Left renal pelvis (tissue), 4 donors: ENCODE measurements at places on chromosomes 2 and 18.

GRCh38 chr2:171260471-171261424, 100.1 kb upstream of the TLK1 start:
- DNase-seq: no peak

DNA sequence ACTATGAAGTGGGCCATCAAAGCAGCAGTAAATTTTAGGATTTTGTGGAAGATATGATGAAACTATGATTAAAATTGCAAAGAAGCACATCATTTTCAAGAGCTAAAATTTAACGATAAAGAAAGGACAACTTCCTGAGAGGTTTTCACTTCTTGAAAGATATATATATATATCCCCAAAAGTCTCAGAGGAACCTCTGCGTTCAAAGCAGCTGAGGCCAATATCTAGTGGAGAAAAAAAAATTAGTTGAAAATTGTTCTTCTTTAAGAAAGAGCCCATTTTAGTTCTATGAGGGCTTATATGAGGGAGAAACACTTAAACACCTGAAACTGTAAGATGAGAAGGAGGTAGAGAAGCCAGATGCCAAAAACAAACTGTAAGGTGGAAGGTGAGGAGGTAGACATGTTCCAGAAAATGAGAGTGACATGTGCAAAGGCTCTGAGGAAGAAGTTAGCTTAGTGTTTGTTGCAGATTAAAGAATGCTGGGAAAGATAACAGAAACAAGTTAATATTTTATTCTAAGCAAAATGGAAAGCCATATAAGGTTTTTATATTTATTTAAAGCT, 72.9 kb upstream of the VRK2 start:
- DNase-seq: no peak

- no peak for DNase-seq
Measured at GRCh38 chr2:110875384-110875725, 143.0 kb downstream of the ACOXL start.

- no peak for DNase-seq
Measured at GRCh38 chr2:74497777-74498499, 1.5 kb downstream of the LBX2 start.

DNA sequence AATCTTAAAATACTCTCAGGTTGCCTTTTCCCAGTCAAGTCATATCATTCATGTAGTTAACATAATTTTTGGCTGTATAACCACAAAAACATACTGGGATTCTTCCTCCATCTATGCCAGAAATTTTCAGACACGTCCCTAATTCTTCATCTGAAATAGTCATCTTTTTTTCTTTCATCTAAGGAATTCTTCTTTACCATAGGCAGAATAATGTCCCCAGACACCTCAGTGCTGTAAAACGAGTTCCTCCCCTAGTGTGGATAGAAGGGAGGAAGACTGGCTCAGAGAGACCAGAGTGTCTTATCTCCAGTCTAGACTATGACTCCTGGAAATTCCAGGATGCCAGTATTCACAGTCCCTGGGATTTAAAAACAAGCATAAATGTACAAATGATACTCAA, 127.8 kb downstream of the MREG start:
- DNase-seq: no peak

- no peak for DNase-seq
Measured at GRCh38 chr2:46770622-46771021, 145.0 kb downstream of the MCFD2 start.

- DNase-seq: no peak
Measured at GRCh38 chr2:161250864-161251436, 57.3 kb upstream of the PSMD14 start.

DNA sequence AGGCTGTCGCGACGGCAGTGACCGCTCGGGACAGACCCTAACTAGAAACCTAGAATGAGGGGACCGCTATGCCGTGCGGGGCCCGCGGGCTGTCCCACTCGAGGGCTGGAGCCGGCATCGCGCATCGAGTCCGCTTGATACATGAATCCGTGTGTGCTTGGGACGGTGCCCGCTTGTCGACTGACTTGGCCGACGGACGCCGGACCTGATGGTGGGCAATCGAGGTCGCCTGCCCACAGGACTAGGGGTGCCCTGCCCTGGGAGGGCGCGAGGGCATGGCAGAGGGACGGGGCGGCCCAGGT, 749 bp upstream of the PTMA start:
- no peak for DNase-seq

DNA sequence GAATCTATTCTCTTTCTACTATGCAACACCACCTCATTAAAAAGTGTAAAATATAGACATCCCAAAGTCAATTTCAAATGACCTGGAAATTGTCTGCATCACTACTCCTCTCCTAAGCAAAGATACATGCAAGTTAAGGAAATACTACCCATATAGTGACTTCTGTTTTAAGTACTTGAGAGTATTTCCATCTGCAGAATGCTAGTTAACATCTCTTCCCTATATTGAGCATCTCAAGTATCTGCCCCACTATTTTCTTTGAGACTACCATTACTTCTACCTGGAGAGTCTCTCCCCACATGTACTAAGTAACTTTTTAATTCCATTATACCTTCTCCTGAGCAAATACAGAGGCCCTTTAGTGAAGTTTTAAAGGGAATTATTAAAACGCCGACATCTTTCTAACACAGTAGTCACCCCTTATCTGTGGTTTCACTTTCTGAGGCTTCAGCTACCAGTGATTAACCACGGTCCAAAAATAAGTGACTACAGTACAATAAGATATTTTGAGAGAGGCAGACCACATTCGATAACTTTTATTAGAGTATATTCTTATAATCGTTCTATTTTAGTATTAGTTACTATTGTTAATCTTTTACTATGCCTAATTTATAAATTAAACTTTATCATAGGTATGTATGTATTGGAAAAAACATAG, 21.8 kb downstream of the CWC22 start:
- no peak for DNase-seq

DNA sequence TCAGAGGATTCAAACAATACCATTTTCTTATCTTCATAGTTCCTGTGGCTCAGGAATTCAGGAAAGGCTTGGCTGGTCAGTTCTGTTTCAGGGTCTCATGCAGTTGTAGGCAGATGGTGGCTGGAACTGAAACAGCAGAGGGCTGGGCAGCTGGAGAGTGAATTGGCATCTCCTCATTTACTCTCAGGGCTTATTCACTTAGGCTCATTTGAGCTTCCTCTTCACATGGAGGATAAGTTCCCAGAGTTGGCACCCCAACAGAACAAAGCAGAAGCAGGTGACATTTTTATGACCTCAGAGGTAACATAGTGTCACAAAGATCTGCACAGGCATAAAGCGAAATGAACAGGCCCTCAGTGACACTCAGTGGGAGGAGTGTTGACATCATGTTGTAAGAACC, 66.1 kb downstream of the RBBP8 start:
- no peak for DNase-seq

- DNase-seq: peak; percentile 20
Measured at GRCh38 chr18:7512348-7512747, 54.8 kb upstream of the PTPRM start.

DNA sequence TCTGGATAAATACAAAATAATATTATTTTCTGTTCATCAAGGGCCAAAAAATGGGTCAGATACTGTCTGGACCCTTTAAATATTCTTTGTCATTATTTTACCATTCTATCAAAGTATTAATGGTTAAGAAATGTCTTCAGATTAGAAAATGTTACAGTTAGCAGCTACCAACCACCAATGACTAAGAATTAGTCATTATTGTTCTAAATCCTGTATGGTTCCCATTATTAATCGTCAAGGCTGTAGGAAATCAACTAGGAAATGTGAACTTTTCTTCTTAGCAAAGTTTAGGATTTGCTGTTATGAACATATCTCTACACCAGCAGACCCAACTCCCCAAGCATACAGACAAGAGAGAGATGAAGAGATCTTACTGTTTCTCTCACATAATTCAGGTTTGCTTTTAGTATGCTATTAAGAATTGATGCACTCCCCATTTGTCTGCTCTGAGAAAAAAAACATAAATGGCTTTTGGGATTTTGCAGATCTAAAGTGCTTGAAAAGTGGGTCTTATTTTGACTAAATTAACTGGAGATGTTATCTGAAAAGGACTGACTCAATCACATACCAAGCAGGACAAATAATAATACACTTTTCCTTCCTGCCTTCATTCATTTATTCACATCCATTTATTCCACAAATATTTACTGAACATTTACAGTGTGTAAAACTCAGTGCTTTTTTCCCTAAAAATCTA, 147.7 kb downstream of the PPP1R1C start:
- no peak for DNase-seq

GRCh38 chr2:127398239-127398590, 10.4 kb upstream of the MAP3K2 start:
- no peak for DNase-seq

DNA sequence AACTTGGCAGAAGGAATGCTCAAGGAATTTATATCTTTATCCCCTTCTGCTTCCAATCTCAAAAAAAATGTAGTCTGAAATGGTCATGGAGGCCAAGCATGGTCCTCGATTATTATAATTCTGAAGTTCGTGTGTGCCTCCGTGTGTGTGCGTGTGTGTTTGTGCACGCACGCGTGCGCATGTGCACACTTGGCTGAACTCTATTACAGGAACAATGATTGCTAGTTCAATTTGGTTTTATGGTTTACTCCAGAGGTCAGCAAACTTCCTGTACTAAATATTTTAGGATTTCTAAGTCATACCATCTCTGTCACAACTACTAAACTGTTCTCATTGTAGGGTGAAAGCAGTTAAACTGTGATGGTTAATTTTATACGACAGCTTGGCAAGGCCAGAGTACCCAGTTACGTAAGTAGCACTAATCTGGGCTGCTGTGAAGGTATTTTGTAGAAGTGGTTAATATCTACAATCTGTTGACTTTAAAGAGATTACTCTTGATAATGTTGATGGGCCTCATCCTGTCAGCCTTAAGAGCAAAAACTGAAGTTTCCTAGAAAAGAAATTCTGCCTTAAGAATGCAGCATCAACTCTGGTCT, 5.8 kb upstream of the MARCHF7 start:
- no peak for DNase-seq

DNA sequence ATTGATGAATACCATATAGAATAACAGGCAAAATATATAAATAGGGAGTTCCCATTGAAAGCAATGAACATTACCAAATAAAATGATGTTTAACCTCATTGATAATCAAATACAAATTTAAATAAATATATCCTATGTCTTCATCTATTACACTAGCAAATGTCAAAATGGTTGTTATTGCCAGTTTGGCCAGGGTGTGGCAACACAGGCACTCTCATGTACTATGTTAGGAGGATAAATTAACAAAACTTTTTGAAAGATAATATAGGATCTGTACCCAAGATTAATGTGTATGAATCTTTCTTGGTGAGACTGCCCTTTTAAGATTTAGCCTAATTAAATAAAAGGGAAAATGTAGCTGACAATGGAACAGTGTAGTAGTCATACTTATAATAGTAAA, 659.3 kb downstream of the ERBB4 start:
- no peak for DNase-seq

DNA sequence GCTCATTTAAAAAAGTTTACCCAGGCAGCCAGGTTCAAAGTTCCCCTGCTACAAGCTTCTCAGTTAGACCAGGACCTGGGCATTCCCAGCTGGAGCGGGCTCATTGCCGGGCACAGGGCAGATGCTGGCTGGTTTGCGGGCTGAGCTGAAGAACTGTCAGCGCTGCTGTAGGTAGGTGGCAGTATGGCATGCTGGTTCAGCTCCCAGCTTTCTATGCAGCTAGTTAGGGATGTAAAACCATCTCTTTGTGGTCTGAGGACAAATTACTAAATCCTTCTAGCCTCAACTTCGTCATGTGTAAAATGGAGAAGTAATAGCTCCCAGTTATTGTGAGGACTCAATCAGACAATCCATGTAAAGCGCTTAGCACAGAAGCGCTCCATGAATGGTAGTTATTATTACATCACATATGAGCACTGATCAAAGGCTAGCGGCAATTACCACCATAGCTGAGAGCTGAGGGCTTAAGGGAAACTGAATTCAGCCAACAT, 2.4 kb upstream of the LDLRAD4 start:
- DNase-seq: no peak

DNA sequence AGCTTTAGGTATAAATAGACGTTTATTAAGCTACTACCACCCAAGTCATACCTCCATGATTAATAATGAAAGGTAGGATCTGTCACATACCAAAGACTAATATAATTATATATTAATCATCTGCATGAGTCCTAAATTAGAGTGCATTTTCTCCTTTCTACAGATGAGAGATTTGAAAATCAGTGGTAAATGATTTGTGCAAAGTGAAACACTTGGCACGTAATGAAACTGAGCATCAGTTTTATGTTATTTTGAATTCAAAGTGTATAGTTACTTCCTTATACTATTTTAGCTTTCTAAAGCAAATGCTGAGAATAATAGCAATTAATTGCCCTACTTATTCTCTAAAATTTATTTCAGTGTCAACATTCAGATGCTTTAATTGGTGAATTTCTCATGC, 615.3 kb downstream of the TRIB2 start:
- DNase-seq: no peak

DNA sequence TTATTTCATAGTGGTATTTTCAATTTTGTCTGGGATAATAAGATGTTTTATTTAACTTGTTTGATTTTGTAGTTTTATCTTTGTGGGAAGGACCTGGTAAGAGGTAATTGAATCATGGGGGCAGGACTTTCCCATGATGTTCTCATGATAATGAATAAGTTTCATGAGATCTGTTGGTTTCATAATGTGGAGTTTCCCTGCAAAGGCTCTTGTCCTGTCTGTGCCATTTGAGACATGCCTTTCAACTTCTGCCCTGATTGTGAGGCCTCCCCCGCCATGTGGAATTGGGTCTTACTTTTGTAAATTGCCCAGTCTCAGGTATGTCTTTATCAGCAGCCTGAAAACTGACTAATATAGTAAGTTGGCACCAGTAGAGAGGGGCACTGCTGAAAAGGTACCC, 77.8 kb upstream of the ARHGAP15 start:
- no peak for DNase-seq

DNA sequence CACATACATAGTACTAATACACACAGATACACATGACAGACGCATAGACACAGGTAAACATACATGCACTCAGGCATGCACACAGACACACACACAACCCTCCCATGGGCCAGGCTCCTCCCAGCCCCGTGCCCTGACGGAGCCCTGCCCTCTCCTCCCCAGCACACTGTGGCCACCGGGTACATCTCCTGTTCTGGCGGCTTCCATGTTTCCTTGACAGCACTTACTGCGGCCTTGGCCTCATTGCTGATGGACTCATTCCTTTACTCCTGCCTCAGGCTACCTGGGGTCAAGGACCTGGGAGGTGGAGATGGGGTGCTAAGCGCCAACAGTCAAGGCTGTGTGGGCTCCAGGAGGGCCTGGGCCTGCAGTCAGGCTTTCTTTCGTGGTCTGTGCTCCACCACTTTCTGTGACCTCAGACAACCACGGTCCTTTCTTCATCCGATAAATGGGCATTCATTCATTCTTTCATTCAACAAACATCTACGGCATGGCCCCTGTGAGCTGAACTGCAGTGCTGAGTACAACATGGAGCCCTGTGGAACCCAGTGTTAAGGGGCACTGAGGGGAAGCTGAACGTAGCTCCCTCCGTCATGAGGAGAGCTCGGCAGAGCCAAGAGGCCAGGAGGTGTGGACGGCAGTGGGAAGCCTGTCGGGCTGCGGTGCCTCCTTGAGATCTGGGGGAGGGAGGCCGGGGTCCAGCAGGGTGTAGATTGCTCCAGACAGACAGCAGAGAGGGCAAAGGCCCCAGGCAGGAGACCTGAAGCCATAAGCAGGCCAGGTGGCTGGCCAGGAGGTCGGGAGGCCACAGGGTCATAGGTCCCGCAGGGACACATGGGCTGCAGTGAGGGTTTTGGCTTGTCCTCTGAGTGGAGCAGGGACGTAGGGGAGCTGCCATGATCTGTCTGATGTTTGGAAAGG, 190.4 kb upstream of the HDAC4 start:
- DNase-seq: no peak

- no peak for DNase-seq
Measured at GRCh38 chr18:61955644-61956043, 62.8 kb upstream of the RNF152 start.

GRCh38 chr2:151518802-151519201, 109.1 kb downstream of the RIF1 start:
- no peak for DNase-seq
